ENCODE measurements at places on chromosomes 2 and 18.

GRCh38 chr2:239118264-239118663 lies 270.4 kb downstream of the TWIST2 start:
- DNase-seq: no peak

DNA sequence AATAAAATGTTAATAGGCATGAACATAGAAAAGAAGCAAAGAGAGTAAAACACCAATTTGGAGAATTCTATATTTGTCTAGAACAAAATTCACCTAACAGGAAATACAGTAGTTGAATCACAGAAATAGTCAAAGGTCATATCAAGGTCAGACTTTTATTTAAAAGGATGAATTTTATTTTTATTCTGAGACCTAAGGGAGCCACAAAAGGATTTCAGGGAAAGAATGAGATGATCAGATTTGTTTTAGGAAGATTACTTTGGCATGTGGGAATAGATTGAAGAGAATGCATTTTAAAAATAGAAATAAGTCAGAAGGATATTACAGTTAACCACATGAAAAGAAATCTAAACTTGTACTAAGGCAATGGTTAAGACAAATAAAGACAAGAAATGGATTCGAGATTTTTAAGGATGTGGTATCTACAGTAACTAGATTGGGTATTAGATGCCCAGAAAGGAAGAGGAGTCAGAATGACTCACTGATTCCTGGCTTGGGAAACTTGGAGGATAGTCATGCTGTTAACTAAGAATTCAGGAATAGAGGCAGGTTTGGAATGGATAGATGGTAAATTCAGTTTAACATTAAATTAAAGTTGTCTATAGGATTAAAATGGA lies 56.0 kb downstream of the METTL4 start:
- DNase-seq: no peak

- no peak for DNase-seq
These were observed 105.4 kb upstream of the TLK1 start for GRCh38 chr2:171266102-171266501.

DNA sequence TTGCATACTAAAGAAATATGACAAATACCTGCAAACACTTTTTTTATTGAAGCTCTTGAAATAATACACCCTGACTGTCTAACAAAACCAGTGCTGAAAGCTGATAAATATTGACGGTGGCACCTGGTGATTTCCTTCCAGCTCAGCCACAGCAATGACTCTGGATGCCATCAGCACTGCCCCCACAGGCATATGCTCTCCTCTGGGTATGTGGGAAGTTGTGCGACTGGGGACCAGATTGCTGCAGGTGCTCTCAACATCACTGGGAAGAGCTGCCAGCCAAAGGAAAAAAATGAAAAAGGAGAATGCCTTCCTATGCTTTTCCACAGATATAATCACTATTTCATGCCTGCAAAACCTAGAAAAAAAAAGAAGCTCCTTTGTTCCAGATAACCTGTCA lies 141.5 kb downstream of the PIGN start:
- no peak for DNase-seq

GRCh38 chr18:54671291-54671881 lies 80.3 kb downstream of the DYNAP start:
- no peak for DNase-seq

GRCh38 chr2:30324245-30324908 lies 93.0 kb downstream of the LBH start:
- DNase-seq: no peak

GRCh38 chr2:26243470-26244308 lies 743 bp downstream of the HADHA start:
- no peak for DNase-seq

- no peak for DNase-seq
These were observed 756 bp upstream of the OST4 start for GRCh38 chr2:27071990-27072830.

- no peak for DNase-seq
These were observed 92.4 kb upstream of the DAPL1 start for GRCh38 chr2:158702740-158703139.
